CD4-positive, alpha-beta memory T cell (primary cell): ENCODE measurements at places on chromosomes 11 and 22.

DNA sequence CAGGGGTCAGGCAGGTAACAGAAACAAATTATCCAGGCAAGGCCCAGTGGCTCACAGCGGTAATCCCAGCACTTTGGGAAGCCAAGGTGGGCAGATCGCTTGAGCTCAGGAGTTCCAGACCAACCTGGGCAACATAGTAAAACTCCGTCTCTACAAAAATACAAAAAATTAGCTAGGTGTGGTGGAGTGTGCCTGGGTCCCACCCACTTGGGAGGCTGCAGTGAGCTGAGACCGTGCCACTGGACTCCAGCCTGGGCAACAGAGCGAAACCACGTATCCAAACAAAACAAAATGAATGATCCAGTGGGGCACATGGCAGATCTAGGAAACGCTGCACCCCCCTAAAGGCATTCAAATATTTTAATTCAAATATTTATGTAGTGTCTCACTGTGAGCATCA lies 9.9 kb downstream of the NUMA1 start:
- no peak for DNase-seq

DNA sequence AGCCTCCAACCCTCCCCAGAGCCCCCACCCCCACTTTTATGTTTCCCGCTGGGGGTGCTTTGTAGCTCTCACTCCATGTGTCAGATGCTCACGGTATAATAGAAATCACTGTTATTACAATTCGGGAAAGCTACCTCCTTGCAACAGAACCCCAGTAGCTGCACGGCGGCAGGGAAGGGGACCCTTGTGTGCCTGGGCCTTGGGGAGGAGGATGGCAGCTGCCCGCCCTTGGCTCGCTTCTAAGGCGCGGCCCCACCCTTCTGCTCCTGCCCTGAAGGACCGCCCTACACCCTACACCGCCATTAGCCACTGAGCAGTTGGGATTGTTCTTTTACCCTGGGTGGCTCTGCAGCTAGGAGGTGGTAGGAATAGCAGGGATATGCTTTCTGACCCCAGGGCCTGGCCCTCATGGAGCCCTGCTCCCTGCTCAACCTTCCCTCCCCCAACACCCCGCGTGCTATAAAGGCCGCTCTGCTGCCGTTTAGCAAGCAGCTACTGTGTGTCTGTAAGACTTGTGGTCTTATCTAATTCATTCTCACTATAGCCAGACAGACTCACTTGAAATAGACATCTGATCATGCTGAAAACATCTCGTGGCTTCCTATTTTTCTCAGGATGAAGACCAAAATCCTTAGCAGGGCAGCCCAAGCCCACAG lies 219.7 kb downstream of the CEP164 start:
- no peak for DNase-seq

DNA sequence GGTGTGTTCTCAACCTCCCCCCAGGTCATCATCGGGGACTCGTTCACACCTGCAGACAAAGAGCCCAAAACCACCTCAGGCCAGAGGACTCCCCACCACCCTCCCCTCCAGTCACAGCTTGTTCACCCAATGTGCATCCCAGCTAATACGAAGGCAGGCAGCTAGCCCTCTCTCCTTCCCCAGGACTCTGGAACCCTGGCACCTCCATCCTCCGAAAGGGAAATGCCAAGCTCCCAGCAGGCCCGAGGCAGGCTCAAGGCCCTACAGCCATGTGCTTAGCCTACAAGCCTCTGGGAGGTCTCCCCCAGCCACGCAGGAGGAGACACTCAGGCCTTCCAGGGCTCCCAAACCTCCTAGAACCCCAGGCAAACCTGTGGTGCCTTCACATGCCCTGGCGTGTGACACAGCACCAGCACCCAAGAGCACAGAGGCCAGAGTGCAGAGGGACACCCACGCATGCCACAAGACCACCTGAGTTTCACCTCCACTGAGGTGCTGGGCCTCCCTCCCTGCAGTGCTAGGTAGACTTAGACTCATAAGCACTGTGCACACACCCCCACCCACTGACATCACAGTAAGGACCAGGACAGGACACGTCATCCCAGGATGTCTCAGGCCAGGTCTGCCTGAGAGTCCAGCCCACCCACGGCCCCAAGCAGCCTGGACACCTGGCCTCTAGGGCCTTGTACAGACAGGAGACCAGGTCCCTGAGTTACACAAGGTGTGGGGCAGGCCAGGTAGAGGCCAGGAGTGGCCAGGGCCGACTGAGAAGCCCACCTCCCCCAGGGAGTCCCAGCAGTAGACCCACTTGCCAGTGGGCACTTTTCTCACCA lies 6.5 kb downstream of the TSSK2 start:
- DNase-seq, result no peak

GRCh38 chr11:64356498-64357411 lies 2.2 kb upstream of the RPS6KA4 start:
- peak; percentile 19 for DNase-seq

- no peak for DNase-seq
Measured at GRCh38 chr11:68989936-68990606, 9.3 kb upstream of the MRGPRD start.

DNA sequence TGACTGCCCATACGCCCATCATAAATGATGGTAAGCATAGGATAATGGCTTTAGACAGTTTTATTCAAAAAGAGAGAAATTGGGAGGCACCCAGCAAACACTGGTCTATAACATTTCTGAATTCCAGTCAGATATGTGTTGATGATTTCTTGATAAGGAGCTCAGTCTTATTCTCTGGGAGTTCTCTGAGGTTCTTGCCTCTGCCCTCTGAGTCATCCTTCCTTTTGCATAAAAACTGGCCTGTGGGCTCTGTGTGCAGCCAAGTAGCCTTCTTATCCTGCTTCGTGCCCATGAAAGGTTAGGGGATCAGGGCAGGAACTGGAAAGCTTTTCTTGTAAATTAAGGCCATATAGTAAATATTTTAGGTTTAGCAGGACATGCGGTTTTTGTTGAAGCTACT lies 48.9 kb downstream of the FAR1 start:
- no peak for DNase-seq

DNA sequence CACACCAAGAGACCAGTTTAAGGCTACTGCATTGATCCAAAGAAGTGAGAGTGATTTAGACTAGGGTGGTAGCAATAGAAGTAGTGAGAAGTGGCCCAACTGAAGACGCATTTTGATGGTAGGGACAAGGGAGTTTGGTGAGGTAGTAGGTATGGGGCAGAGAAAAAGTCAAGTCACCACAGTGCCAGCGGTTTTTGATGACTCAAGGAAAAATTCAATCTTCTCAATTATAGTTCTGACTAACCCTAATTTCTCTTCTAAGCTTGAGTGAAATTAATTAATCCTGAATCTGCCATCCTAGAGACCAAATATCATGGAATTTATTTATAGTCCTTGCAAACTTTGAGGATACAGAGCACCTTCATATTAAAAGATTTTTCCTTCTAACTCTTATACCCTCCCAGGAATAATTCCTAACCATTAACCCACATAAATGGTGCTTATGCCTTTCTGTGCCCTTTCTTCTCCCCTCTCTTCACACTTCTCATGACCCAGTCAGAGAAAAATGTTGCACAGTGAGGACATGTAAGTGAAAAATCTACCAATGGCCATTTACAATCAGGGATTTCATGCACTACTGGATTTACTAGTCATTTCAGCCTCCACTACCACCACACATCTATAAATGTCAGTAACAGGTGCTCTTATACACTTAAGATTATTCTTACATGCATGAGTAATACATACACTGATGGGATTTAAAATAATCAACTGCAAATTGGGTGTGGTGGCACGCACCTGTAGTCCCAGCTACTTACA lies 45.9 kb upstream of the ARHGAP32 start:
- no peak for DNase-seq

- DNase-seq, result no peak
Measured at GRCh38 chr11:75072582-75072981, 24.1 kb downstream of the OR2AT4 start.

GRCh38 chr11:60251485-60252212 lies 8.7 kb upstream of the MS4A4E start:
- DNase-seq, result no peak

- DNase-seq, result no peak
Measured at GRCh38 chr11:77276271-77276670, 25.2 kb downstream of the GDPD4 start.

GRCh38 chr11:67267188-67268080 lies 1.2 kb downstream of the GRK2 start:
- DNase-seq, result peak; percentile 58

DNA sequence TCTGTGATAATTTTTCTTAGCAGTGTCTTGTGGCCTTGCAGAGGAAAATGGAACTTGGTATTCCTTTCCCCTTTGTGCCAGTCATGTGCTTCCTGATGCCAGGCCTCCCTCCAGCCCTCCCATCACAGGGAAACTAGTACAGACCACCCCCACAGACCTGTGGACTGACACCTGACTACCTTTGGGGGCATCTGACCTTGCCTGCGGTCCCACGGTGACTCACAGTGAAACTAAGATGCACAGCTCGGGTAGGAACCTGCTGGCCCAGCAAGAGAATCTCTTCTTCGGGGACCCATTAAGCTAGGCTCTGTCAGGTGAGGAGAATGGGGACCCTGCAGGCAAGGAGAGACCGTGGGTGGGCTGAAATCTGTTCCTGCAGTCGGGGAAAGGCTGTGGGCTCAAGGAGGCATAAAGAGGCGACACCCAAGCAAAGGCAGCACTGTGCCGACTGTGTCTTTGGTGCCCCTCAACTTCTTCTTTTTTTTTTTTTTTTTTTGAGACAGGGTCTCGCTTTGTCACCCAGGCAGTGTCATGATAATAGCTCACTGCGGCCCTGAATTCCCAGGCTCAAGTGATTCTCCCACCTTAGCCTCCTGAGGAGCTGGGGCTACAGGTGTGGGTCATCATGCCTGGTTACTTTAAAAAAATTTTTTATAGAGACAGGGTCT lies 20.8 kb upstream of the PEX26 start:
- no peak for DNase-seq

- no peak for DNase-seq
Measured at GRCh38 chr11:125211191-125211947, 46.8 kb downstream of the PKNOX2 start.

DNA sequence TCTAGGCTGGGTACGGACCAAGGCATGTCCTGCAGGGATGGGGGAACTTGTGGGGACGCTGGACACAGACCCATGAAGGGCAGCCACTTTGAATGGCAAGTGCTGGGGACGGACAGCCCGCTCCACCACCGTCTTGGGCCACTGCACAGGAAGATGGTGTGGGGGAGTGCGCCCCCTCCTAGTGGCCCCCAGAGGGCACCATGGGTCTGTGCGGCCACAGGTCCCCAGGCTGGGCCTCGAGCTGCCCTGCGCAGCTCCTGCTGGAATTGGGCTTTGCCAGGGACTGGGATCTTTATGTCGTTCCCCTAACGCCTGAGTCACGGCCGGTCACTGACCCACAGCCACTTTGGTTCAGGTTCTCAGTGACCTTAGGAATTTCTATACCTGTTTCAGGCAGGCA lies 44.4 kb downstream of the NAT10 start:
- no peak for DNase-seq

GRCh38 chr11:130673698-130674097 lies 225.3 kb downstream of the ADAMTS15 start:
- no peak for DNase-seq

DNA sequence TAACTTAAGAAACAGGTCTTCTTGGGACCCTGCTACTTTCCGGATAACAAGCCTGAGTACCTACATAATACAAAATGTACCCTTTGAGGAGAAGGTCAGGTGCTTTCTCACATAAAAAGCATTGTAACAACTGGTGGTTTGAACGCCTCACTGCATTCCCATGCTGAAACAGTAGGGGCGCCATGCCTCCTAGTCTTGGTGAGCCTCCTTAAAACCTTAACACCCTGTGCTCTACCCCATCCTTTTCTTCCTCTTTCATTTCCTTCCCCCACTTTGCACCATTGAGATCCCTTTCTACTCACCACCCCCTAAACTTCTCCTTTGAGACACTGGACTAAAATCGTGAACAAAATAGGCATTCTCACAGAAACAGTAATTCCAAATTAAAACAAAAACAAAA lies 729.3 kb downstream of the NTM start:
- no peak for DNase-seq

- DNase-seq, result no peak
Measured at GRCh38 chr22:47019012-47019790, 256.8 kb downstream of the TBC1D22A start.

DNA sequence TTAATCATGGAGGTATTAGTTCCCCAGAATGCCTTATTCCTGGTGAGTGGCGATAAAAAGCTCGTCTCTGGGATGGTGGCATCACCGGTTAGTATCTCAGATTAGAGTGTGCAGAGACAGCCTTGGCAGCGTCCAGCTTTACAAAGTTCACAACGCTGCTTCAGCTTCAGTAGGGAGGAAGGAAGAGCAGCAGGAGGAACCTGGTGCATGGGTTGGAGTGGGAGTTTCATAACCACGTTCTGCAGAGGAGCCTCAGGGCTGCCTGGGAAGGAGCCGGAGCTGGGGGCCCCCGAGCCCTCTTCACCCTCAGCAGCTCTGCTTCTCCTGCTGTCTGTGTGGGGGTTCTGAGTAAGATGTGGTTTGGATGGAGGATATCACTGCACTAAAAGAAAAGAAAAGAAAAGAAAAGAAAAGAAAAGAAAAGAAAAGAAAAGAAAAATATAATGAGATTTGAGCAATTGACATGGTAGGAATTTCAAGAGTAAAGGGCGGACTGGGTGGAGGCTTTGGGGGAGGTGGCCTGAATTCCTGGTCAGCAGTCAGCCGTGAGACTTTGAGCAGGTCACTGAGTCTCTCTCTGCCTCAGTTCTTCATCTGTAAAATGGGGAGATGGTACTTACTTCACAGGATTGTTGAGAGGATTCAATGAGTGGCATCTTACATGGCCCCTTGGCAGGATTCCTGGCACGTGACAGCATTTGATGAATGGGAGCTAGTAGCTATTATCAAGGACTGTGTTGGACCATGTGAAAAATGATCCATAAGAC lies 6.5 kb downstream of the ASPHD2 start:
- no peak for DNase-seq

DNA sequence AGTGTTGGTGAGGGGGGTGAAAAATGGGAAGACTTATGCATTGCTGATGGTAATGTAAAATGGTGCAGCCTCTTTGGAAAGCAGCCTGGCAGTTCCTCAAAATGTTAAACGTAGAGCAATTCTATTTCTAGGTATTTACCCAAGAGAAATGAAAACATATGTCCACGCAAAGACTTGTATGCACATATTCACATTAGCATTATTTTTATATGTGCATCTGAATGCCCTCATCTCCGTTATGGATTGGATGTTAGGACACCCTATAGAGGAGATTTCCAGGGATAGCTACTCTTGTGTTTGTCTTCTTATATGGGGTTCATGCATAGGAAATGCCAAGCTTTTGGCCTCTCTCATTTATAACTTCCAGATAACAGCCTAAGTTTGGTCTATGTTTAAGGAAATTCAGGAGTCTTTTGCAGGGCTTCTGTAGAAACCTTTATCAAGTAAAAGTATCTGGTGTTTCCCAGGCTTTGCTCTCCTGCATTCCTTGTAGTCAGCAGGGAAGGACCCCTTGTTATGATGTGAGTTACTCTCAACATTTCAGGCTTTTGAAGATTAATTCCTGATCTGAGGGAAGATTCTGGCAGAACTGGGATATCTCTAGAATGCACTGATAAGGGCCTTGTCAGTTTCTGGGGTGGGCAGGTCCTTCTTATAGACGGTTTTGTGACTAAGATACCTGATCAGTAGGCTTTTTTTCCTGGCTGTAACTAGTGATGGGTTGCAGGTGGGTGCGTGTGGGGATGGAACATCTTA lies 116.8 kb downstream of the TEAD1 start:
- no peak for DNase-seq

GRCh38 chr11:44944853-44945235 lies 5.8 kb downstream of the TP53I11 start:
- no peak for DNase-seq

GRCh38 chr22:29030618-29031226 lies 30.9 kb downstream of the C22orf31 start:
- no peak for DNase-seq

- no peak for DNase-seq
Measured at GRCh38 chr22:33024626-33025025, 33.6 kb downstream of the SYN3 start.
